ENCODE measurements at places on chromosomes 7 and 10.

- no peak for DNase-seq
Measured at GRCh38 chr7:149680331-149681025, 92.9 kb downstream of the ZNF467 start.

GRCh38 chr10:112917681-112918080 lies 32.4 kb upstream of the TCF7L2 start:
- no peak for DNase-seq

GRCh38 chr10:72025832-72026231 lies 61.6 kb downstream of the CHST3 start:
- DNase-seq, result no peak

GRCh38 chr10:73759512-73760115 lies 15.4 kb downstream of the SEC24C start:
- peak; percentile 67 for DNase-seq

GRCh38 chr7:101411508-101411874 lies 48.8 kb downstream of the COL26A1 start:
- no peak for DNase-seq

- DNase-seq, result no peak
Measured at GRCh38 chr7:144032985-144033709, 15.6 kb upstream of the OR2A5 start.

DNA sequence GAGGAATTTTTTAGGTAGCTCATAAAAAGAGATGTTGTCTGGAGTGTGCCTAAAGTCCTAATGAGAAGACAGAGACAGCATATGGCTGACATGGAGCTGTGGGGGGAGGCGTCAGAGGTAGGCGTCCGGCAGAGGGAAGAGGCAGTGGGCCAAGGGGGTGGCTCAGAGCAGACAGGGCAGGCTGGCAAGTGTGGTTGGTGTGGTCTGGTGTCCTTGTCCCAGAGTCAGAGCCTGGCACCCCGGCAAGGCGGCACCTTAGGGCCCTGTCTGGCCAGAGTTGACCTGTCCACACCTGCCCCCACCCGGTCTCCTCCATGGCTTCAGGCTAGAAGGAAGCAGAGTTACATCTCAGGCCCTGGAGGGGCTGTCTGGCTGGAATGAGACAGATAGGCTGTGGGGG lies 220.3 kb upstream of the ZNF32 start:
- no peak for DNase-seq

GRCh38 chr10:96578633-96579032 lies 8.2 kb downstream of the TM9SF3 start:
- DNase-seq, result no peak

GRCh38 chr7:91407942-91408341 lies 143.7 kb downstream of the FZD1 start:
- DNase-seq, result no peak

GRCh38 chr7:95478272-95479037 lies 7.3 kb upstream of the ASB4 start:
- no peak for DNase-seq

All from CD4-positive, alpha-beta T cell treated with Interleukin-15 for 4 hours (primary cell).